Stimulated activated CD4-positive, alpha-beta T cell treated with anti-CD3 and anti-CD28 coated beads, Interleukin-1b, Interleukin-23, amount 100 ng/mL, for 1 hour (primary cell): ENCODE measurements at places on chromosomes 7 and 10.

DNA sequence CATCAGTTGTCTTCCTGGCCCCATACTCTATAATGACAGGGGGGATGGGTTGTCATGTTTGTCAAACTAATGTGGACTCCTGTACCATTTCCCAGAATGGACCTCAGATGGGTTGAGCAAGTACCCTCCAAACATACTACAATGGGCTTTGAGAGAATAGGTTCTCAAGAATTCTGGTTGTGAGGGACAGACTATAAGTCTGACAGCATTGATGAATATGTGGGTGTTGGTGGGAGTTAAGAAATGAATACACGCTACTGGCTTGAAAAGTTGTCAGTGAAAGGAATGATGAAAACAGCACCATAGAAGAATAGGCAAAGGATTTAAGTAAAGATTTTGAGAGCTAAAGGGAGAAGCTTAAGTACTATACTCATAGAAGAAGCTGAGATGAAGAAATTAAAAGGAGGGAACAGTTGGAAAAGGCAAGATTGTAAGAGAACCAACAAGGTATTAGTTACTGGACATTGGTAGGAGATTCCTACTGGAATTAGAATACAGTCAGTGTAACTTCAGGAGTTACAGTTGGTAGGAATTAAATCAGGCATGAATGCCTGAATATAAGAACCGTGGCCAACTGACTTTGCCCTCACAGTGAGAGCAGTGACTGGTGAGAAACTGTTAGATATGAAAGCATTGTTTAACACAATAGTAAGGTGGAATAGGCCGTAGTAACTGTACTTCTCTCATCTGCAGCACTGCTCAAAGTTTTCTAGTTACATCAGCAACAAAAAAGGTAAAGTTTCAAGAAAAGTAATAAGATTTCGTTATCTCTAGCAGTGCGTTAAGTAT lies 86.3 kb downstream of the LCOR start:
- no peak for DNase-seq

GRCh38 chr7:31068006-31068675 lies 16.0 kb downstream of the ADCYAP1R1 start:
- DNase-seq = no peak

GRCh38 chr10:24544776-24545175 lies 178.9 kb downstream of the ARHGAP21 start:
- DNase-seq = no peak

GRCh38 chr7:25360451-25360850 lies 132.2 kb upstream of the NPVF start:
- no peak for DNase-seq

- DNase-seq = no peak
Observed at GRCh38 chr10:69866688-69867461, 65.2 kb downstream of the COL13A1 start.

GRCh38 chr10:79984851-79985250 lies 35.9 kb upstream of the SFTPD start:
- no peak for DNase-seq

DNA sequence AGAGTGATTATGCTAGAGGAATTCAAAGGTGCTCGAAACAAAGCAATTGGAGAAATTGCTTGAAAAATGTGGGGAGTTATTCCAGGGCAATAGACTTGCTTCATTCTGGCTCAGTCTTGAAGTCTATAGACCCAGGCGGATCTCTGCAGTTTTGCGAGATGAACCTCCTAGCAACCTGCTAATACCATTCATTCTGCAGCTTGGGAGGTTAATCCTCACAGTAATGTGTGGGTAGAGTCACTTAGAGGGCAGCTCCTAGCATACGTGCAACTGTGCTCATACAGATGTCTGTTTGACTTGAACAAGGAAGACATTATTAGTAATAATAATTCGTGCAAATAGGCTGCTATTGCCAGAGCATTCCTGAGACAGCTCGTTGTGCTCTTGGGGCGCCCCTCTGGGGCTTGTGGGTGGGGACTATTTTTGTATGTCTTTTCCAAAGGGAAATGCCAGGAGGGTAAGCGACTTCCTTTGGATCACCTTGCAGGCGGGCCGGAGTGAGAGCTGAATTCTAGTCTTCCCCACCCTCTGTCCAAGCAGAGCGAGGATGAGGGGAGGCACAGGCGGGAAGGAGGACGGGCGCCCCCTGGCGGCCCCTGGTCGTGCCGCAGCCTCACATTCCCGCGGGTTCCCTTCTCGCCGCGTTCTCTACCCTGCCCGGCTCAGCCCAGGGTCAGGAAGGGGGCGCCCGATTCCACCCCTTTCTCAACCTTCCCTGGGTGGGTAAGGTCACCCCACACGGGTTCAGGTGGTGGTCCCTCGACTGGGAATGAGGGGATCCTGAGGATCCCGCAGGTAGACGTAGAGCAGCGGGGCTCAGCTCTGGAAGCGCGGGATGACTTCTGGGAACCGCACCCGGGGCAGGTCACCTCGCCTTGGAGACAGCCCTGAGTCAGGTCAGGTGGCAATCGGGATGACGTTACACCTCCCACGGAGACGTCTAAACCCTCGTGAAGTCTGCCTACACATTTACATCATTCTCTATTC lies 241.5 kb downstream of the PHTF2 start:
- no peak for DNase-seq

GRCh38 chr7:28960071-28960840 lies 2.1 kb upstream of the TRIL start:
- no peak for DNase-seq
